Caco-2 (cell line): ENCODE measurements at places on chromosomes 11 and 22. TPM values are rescaled to one million over a fixed set of nuclear protein-coding genes. Genes with fewer than 3 reads are reported as not detected.

DNA sequence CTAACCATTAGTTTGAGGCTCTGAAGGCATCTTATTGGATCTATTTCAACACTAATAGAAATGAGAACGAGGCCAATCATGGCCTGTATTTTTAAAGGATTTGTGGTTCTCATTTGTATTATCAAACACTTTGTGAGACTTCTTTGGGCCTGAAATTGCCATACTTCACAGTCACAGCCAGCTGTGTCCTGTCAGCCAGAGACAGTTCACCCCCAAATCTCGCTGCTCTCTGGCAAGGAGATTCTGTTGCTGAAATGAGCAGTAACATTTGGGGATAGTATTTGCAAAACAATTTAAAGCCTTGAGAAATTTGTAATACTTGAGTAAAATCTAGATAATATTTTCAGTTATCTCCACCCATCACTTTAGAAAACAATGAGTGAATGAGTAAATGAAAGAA is 26.9 kb upstream of the TENM4 start:
- H3K27ac ChIP-seq: no peak overlapping the region
- no peaks in the 10 kb centered on the region; the same call in 1 of the 2 replicates for H3K27me3 ChIP-seq
- no peak for DNase-seq
- no peaks in the 10 kb centered on the region for H3K36me3 ChIP-seq
- no peak overlapping the region for H3K4me3 ChIP-seq
- H3K4me1 ChIP-seq: no peaks in the 10 kb centered on the region

- H3K4me3 ChIP-seq: no peak overlapping the region
- no peak for DNase-seq
- peaks cover 19% of the 10 kb centered on the region for H3K4me1 ChIP-seq
- no peaks in the 10 kb centered on the region for H3K36me3 ChIP-seq
Measured at GRCh38 chr22:42773167-42773566, 52.5 kb upstream of the A4GALT start.

DNA sequence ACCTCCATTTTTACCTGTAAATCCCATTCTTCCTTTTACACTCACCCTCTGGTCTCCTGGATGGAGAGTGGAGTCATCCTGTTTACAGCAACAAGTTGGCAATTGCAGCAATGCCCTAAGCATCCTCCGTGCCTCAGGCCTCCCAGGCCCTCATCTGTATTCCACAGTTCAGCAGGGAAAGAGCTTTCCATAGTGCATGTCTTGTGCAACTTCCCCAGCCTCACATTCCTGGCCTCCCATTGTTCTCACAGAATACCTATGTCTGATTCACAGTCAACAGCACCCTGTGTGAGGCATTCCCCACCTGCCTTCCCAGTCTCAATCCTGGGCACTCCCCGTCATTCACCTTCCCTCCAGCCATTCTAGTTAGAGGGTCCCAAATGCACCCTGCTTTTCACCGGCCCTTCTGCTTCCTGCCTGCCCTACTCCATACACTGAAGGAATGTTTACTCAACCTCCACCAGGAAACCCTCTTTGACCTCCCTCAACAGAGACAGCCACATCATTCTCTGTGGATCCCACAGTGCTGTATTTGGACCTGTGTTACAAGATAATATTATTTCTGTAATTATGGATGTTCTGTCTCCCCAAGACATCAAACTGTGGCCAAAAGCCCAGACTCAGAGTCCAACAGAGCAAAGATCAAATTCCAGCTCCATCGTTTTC is 405.7 kb downstream of the BUD13 start:
- no peaks in the 10 kb centered on the region for H3K36me3 ChIP-seq
- no peak overlapping the region for H3K4me3 ChIP-seq
- peak; percentile 76 for DNase-seq
- no peaks in the 10 kb centered on the region for H3K27me3 ChIP-seq

DNA sequence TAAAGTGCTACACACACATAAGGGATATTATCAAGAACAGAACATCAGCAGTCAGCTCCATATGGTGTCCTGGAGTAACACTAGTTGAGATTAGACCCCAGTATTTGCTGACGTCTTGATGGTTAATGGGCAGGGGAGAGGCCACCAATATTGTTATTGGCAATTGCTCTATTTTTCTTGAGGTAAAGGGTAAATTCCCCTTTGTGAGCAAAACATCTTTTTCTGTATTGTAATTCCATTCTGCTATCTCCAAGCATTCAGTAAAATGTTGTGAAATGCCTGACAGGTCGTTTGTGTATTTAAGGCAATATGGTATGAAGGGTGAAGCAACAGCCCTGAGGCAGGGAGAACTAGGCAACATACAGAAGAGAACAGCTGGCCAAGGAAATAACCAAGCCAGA is 21.9 kb downstream of the PC start:
- H3K27ac ChIP-seq: no peak overlapping the region
- no peaks in the 10 kb centered on the region for H3K36me3 ChIP-seq
- H3K27me3 ChIP-seq: no peaks in the 10 kb centered on the region
- DNase-seq: peak; percentile 65
- no peak overlapping the region for H3K4me3 ChIP-seq

DNA sequence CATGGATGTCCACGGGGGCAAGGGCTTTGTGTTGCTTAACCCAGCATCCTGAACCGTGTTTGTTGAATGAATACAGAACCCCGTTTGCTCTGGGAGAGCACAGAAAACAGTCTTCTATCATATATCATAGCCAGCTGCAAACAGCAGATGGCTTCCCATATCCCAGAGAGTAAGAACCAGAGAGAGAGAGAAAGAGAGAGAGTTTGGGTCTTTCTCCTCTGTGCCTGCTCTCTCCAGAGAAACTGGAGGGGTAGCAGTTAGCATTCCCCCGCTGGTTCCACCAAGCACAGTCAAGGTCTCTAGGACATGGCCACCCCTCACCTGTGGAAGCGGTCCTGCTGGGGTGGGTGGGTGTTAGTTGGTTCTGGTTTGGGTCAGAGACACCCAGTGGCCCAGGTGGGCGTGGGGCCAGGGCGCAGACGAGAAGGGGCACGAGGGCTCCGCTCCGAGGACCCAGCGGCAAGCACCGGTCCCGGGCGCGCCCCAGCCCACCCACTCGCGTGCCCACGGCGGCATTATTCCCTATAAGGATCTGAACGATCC is 440 bp upstream of the TIMP3 start:
- no peaks in the 10 kb centered on the region for H3K27me3 ChIP-seq
- no peak for DNase-seq
- no peak overlapping the region for H3K27ac ChIP-seq
- no peaks in the 10 kb centered on the region for H3K36me3 ChIP-seq
- H3K4me1 ChIP-seq: peaks cover 16% of the 10 kb centered on the region

The UBASH3B gene
- 21.5 and 22.0 TPM in 2 replicates for total RNA-seq
